ENCODE measurements at places on chromosomes 4 and X.

DNA sequence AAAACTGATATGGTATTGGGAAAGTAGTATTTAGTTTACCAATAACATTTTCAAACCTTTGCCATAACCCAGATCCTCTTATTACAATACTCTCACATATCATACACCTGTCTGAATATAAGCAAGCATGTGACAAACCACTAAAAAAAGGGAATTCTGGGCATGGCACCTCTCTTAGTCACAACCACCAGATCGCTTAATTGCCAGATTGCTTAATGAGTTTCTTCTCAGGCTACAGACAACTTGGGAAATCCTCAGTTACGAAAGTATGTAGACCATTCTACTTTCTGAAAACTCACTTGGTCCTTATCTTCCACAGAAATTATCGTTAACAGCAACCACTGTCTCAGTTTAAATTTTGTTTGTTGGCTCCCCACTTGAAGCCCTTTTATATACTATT, 2.1 kb downstream of the NAF1 start:
- DNase-seq, result peak; percentile 70

DNA sequence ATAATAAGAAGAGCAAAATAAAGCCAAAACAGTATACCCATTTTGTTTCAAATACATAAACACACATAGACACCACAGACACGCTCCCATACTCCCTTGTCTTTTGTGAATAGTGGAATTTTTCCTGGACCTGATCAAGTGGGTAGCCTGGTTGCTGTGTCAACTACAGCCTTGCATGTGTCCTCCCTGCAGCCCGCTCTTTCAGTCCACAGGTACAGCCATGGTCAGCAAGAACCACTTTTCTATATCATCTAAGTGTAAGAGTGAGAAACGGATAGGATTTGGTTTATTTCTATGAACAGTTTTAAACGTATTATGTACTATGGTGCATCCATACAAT, 9.8 kb downstream of the PWWP3B start:
- no peak for DNase-seq

- DNase-seq, result no peak
Observed at GRCh38 chrX:114583646-114584374, at the start of gene HTR2C. Gene HTR2C, plus strand, starts transcription at chrX:114584086. Its CDS starts 142,851 bp downstream, at chrX:114726937.

DNA sequence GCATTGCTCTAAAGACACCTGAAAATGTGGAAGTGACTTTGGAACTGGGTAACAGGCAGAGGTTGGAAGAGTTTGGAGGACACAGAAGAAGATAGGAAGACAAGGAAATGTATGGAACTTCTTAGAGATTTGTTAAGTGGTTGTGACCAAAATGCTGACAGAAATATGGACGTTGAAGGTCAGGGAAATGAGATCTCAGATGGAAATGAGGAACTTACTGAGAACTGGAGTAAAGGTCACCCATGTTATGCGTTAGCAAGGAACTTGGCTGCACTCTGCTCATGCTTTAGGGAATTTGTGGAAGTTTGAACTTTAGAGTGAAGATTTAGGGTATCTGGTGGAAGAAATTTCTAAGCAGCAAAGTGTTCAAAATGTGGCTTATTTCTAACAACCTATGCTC, 99.4 kb downstream of the FAM13A start:
- DNase-seq, result no peak

DNA sequence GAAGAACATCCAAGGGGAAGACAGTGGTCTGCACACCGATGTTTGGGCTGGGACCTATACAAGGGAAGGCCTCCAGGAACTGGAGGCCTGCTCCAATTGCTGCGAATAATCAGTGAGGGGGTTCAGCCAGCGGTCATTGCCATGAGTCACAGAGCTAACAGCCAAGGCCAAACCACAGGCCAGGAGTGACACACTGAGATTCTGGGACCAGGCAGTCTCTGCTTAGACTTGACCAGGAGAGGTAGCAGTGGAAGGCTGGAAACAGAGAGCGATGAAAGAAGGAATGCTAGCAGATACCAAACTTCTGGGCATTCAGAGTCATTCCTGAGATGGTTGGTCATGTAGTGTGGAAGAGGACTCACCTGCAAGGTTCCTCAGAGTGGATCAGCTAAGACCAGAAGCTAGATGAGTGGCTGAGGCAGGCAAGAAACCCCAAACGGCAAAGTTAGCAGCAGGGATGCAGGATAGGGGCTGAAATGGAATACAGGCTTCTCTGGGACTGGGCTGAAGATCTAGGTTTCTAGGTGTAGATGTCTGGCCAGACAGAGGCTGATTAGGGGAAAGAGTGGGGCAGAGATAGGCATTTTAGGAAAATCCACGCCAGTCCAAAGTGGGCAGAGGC, 54.7 kb downstream of the CNGA2 start:
- peak; percentile 41 for DNase-seq

DNA sequence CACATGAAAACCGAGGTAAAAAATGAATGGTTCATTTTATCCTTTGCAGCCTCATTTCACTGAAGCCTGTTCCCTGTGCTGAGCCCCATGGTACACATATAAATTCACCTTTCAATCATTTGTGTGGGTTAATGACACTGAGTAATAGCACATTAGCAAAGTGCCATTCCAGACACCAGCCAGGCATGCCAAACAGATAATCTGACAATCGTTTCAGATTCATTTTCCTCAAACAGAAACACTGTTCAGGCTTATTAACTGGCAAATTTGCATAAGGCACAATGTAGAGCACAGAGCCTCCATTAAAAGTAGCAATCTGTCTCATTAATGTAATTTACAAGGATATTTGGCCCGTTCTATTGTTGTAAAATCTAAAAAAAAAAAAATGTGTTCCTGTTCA, 76.2 kb downstream of the UNC5C start:
- no peak for DNase-seq

DNA sequence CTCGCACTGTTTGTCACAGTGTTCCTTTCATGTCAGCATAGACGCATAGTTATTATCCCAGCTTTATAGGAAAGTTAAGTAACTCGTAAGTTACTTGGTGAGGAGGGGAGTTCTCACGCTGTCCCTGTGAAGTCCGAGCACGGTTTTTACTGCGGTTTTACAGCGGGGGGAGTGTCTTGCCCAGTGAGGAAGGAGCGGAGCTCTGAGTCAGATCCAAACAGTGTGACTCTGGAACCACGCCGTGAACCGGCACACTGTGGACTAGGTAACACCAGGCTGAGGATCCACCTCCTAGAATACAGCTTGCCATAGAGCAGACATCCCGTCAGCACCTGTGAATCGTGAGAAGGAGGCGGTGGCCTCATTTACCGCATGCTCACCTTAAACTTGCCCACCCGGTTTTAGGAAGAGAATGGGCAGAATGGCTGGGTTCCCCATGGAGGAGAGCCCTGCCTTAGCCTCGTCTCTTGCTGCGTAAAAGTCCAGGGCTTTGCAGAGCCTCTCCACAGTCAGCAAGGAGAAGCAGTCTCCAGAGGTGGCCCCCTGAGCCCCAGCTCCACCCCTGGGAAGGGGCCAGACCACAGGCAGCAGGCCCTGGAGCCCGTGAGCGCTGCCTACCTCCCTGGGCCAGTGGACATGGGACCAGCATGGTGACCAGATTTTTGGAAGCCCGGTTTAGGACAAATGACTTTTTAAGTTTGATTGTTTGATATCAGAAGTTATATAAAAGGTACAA, 40.2 kb upstream of the HGFAC start:
- DNase-seq, result no peak

DNA sequence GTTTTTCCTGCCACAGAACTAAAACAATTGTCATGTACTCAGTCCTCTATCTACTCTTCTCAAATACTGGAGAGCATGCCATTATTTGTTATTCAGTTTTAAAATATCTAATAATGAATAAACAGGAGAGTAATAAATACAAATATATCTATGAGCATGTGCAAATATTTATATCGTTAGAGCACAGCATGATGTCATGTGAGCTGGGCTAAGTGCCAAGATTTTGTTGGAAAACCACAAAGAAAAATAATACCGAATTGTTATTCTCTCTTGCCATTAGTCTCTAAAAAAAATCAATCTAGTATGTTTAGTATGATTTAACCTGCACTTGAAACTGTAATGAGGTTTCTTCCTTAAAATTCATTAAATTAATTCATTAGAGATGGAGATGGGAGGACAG, 97.3 kb downstream of the DDX60 start:
- peak; percentile 78 for DNase-seq

- peak; percentile 14 for DNase-seq
Observed at GRCh38 chrX:357693-358471, 28.8 kb downstream of the PPP2R3B start.

DNA sequence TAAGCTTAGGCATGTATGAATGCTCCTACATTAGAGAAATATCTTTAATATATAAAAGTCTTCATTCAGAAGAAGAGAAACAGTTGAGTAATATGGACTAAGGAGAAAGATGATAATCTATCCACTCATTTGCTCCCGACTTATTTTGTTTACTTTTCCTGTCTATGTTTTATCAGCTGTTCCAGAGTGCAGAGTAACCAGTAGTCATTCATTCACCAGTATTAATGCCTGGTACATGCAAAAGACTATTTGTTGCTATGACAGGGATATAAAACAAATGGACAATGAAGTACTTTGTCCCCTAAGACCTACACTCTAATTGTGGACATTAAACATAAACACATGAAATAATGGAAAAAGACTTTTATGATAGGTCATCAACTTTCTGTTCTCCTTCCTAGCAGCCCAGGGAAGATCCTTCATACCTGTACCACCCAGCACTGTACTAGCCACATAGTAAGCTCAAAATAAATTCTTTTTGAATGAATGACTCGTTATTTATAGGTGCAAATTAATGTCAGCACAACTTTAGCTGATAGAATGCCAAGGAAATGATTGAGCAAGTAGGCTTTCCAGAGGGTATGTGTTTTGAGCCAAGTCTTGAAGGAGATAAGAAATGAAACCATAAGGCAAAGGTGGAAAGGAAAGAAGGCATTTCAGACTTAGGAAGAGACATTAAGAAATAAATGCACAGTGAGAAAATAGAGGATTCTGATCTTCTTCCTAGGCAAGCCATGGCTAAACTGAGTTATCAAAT, 45.0 kb upstream of the IL13RA1 start:
- DNase-seq, result peak; percentile 36

GRCh38 chr4:141006242-141006802, 126.9 kb downstream of the RNF150 start:
- DNase-seq, result no peak

DNA sequence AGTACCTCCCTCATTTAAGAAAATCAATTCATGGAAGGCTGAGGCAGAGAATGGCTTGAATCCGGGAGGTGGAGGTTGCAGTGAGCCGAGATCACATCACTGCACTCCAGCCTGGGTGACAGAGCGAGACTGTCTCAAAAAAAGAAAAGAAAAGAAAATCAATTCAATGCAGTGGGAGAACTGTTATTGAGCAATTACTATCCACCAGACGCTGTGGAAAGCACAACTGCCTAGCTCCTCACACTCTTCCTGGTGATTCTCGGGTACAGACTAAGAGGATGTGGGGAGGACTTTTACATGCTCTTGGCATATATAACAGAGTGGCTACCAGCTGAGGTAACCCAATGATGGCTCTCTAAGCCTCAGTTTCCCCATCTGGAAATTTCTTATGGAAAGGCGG, 2.7 kb upstream of the TMSB4X start:
- no peak for DNase-seq

DNA sequence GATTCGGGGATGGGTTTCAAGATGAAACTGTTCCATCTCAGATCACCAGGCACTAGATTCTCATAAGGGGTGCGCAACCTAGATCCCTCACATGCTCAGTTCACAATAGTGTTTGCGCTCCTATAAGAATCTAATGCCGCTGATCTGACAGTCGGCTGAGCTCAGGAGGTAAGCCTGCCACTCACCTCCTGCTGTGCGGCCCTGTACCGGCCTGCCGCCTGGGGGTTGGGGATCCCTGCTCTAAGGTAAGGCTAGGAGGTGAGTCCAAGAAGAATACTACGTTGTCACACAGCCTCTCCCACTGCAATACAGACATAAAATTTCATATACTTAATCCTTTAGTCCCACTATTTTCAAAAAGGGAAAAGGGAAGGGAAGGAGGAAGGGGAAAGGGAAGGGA, 213.4 kb upstream of the HCCS start:
- no peak for DNase-seq

- no peak for DNase-seq
Observed at GRCh38 chr4:184344435-184344834, 126.8 kb upstream of the ENPP6 start.

DNA sequence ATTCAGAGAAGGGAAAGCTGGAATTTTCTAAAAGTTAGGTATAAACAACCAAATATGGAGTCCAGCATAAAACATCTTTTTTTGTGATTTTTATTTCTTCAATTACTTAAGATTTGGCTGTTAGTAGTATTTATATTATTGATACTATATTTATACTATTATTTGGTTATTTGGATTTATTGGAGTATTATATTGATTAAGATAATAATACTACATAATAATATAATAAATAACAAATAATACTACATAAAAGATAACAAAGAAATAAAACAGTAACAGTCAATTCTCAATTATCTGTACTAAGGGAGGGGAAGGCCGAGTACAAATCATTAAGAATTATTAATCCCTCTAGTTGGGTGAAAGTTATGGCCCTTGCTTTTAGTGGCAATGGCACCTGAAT, 66.0 kb upstream of the IRF2 start:
- DNase-seq, result no peak

GRCh38 chrX:13087322-13088155, 43.1 kb upstream of the FAM9C start:
- peak; percentile 85 for DNase-seq

- peak; percentile 76 for DNase-seq
Observed at GRCh38 chrX:15564981-15565579, 35.7 kb downstream of the ACE2 start.

DNA sequence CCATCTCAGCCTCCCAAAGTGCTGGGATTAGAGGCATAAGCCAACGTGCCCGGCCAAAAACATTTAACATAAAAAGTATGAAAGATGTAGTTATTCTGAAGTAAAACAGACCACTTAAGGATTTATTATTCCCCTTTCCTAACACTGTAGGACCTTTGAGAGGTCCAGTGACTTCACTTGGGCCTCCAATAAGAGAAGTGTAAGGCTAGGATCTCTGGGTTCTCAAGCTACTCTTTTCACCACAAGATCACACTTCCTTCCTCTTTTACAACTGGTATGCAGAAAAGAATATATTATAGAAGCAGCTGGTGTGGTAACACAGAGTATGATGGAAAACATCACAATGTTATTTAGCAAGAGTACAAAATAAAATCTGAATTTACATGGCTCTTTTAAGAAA, 30.2 kb upstream of the CCNG2 start:
- DNase-seq, result no peak

- DNase-seq, result no peak
Observed at GRCh38 chrX:262381-262909, 18.7 kb upstream of the PLCXD1 start.

DNA sequence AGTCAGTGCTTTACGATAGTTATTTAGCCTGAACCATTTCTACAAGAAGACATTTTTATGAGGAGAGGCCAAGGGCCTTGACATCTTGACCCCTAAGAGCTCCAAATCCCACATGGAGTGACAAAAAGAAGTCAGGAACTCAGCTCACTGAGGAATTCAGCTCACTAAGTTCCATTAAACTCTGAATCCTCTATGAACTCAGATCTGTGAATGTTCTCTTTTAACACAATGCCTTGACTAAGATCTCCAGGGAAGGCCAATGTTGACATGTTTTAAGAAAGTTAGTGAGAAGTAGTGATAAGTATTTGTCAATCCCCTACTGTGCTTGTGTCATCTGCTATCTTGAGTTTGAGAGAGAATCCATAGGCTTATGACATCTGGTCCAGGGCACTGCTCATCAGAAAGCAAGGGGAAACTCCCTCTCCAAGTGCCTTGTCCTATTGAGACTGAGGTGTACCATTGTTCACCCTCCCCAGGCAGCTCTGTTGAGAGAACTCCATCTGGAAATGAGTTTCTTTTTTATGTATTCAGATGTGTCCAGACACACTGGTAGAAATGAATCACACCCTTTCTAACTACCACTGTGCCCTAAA, 68.7 kb upstream of the PCDH19 start:
- DNase-seq, result no peak

GRCh38 chr4:142540483-142540804, 305.7 kb downstream of the INPP4B start:
- DNase-seq, result no peak

Measured in bronchial epithelial cell (primary cell).